ENCODE measurements at places on chromosomes 5 and 9.

- no peak for DNase-seq
Measured at GRCh38 chr9:113947941-113948340, 71.8 kb downstream of the ZNF618 start.

- no peak for DNase-seq
Measured at GRCh38 chr5:24167806-24168205, 477.0 kb downstream of the CDH10 start.

- no peak for DNase-seq
Measured at GRCh38 chr5:40270274-40270845, 409.4 kb upstream of the PTGER4 start.

- no peak for DNase-seq
Measured at GRCh38 chr9:102000956-102001355, 262.5 kb upstream of the GRIN3A start.

DNA sequence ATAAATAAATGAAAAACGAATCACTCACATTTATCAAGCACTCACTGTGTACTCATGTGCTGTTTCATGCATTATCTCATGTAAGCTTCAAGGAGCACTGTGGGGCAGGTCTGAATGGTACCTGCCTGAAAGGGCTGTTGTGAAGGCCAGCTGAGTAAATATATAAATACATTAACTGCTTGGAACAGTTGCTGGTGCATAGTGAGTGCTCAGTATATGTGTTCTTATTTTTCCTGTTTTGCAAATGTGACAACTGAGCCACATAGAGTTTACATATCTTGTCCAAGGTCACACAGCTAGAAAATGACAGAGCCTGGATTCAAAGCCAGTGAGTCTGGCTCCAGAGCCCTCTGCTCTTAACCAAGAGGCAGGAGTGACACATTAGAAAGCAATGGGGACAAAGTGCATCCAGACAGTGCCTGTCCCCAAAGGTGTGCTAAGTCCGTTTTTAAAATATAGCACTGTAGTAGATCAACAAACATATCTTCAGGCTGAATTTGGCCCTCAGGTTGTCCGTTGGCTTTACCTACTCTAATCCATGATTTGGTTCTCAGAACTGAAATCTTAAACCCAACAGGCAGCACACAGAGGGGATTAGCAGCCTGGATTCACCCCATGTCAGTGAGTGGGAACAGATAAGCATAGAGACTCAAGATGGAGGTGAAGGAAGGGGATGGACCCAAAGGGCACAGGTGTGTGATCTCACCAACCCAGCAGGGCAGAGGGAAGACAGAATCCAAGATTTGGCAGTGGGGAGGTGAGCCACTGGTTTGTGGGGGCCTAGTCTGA lies 70.8 kb downstream of the WWC1 start:
- peak; percentile 60 for DNase-seq

- DNase-seq = no peak
Measured at GRCh38 chr5:980001-980588, 28.5 kb upstream of the NKD2 start.

- no peak for DNase-seq
Measured at GRCh38 chr9:136567651-136568287, 21.9 kb upstream of the NOTCH1 start.

DNA sequence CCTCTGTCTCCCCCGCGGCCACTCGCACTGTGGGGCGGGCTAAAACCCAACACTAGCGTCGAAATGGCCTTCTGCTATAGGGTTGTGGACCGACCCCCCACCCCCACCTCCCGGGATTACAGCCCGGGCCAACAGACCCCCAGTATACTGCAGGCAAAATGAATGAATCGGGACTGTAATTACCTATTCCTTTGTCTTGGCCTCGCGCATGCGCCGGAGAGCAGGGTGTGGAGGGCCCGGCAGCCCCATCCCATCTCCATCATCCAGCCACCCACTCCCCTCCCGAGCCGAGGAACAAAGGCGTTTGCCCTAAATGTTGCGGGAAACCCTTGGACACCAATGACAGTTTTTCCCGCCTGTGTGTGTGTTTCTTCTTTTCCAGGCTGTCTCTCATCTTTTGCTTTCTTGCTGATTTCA lies 1.6 kb downstream of the BASP1 start:
- DNase-seq = no peak

- no peak for DNase-seq
Measured at GRCh38 chr9:97756991-97757390, 59.9 kb upstream of the XPA start.

GRCh38 chr5:156695774-156696173 lies 154.3 kb upstream of the PPP1R2B start:
- no peak for DNase-seq

GRCh38 chr5:150256410-150257064 lies 33.0 kb downstream of the CAMK2A start:
- no peak for DNase-seq

DNA sequence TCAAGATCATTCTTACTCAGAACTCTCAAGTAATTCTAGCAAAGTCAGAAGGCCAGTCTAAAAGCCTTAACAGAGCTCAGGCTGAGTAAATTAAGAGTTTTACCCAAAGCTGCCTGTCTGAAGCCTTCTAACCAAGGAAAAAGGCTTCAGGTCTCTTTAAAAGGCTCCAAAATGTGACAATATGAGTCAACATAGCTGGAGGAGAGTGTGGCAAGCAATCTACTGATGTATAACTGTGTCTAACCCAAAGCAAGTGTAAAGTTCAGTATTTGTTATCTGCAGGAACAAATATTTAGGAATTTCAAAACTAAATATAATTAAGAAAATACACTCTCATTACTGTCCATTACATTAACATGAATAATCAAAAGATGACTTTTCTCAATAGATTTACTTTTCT lies 11.0 kb downstream of the ZBTB5 start:
- DNase-seq = no peak

- no peak for DNase-seq
Measured at GRCh38 chr5:147177125-147177840, 57.5 kb upstream of the STK32A start.

GRCh38 chr9:76654575-76654974 lies 109.7 kb upstream of the PCA3 start:
- DNase-seq = no peak

DNA sequence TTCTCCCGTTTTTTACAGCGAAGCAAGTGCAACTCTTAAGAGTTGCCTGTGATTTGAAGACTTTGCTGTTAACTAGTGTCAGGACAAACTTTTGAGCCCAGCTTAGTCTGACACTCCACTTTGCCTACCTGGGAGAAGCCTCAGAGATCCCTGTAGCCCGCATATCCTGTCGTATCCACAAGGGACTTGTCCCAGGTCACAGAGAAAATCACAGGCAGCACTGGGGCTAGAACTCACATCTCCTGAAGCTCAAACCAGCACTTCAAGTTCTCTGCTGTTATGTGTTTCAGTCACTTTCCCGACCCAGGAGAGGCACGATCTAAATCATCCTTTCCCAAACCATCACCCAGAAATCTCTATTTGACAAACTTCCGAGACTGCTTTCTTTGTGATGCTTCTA lies 584.5 kb downstream of the ACTL7B start:
- DNase-seq = no peak

GRCh38 chr9:99294850-99295461 lies 72.9 kb downstream of the SEC61B start:
- DNase-seq = no peak

GRCh38 chr9:125556046-125556721 lies 150.8 kb downstream of the MAPKAP1 start:
- no peak for DNase-seq

DNA sequence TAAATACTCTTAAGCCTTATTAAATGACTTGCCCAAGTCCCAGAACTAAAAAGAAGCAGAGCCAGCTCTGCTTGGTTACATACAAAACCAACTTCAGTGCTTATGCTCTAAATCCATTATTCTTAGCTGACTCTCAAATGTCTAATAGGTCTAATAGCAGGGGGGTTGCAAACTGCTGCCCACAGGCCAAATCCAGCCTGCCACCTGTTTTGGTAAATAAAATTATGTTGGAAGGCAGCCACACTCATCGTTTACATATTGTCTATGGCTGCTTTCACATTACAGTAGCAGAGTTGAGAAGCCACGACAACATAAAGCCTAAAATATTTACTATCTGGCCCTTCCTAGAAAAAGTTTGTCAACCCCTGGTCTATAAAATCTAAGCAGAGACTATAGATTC lies 69.0 kb downstream of the KLHL3 start:
- DNase-seq = no peak

- no peak for DNase-seq
Measured at GRCh38 chr5:87340716-87341115, 72.0 kb downstream of the CCNH start.

- DNase-seq = no peak
Measured at GRCh38 chr9:79116709-79117108, 455.1 kb upstream of the TLE4 start.

DNA sequence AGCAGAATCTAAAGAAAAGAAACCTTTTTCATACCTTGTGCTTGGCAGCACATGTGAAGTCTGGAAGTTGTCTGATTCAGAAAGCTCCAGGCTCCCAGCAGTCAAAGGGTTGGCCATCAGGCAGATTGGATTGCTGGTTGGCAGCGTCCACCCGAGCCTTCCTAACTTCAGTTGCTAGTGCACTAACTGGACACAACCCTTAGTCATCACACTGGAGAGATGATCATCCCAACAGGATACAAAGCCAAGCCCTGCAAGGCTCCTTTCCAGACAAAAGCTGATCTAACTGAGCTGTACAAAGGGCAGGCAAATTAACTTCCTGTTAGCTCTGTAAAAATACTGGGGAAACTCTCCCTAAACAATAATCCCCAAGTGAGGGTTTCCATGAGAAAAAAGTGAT lies 185.6 kb downstream of the SNX18 start:
- no peak for DNase-seq

DNA sequence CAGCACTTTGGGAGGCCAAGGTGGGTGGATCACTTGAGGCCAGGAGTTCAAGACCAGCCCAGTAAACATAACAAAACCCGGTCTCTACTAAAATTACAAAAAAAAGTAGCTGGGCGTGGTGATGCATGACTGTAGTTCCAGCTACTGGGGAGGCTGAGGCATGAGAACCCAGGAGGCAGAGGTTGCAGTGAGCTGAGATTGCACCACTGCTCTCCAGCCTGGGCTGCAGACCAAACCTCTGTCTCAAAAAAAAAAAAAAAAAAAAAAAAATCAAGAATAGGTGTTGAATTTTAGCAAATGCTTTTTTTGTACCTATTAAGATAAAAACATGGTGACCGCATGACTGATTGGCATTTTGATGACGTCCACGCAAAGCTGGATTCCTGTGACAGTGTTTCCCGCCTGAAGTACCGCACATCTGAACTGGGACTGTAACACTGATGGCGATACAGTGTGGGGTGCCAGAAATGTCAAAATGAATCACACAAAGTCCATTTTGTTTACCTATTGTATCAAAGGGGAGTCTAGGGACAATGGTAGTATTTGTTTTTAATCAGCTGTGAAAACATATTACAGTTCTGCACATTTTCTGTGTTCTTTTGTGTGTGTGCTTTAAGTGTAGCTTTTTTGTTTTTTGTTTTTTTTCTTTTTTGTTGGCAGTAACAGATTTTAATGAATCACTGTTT lies 23.2 kb upstream of the TBC1D9B start:
- no peak for DNase-seq

DNA sequence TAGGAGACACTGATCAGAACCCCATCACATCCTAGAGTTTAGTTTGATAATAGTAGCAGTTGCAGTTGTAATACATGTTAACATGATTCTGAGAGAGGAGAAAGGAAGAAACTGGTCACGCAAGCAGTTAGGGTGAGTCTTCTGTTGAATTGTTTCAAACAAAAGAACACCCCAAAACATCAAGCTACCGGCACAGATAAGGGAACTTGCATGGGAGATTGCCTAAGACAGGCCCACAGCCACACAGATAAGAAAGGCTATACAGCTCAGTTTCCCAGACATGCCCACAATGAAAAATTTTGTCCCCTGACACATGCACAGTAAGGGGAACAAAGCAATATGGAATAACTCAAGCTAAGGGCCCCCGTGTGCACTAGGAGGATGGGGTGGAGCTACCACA lies 15.9 kb downstream of the HSPB3 start:
- no peak for DNase-seq

DNA sequence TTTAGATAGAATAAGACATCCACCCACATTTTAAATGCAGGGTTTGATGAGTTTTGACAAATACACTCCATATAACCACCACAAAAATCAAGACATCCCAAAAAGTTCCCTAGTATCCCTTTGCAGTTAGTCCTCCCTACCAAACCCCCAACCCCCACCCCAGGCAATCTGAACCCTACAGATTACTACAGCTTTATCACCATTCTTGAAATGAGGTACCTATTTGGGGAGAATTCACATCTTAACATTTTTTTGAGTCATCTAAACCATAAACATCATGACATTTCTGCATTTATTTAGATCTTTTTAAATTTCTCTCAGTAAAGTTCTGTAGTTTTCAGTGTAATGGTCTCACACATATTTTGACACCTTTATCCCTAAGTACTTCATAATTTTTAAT lies 53.9 kb downstream of the PTBP3 start:
- no peak for DNase-seq

DNA sequence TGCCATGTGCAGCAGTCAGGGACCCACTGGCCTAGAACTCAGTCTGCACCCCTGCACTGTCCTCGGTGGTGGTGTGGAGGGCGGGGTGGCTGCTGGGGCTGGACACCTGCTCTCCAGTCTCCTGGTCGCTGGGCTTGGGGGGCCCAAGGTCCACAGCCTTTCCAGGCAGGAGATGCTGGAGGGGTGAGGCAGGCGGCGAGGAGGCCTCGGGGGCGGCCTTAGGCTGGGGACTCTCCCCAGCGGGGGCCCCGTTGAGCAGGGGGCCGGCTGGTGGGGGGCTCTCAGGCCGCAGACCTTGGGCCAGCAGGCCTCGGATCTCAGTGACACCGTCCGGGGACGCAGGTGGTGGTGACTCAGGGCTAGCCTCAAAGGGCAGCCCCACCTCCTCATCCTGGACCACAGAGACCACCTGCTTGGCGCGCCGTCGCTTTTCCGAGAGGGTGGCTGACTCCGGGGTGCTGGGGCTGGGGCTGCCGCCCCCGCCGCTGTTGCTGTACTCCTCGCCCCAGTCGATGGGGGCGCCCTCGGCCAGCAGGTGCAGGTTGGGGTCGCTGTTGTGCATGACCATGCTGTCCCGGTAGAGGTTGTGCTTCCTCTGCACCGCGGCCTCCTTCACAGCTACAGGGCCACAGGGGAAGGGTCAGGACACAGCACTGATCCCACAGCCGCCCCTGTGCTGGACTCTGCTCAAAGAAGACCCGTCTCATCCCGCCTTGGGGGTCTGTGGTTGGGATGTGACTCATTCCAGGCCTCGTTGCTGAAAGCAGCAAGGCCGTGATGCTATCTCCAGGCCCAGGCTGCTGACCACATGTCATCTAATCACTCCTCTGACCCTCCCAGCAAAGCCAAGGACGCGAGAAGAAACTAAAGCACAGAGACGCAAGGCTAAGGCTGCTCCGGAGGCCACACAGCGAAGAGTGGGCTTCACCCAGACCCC lies 55.8 kb downstream of the LRSAM1 start:
- DNase-seq = no peak

GRCh38 chr5:25862276-25862675 lies 1176.1 kb downstream of the CDH9 start:
- no peak for DNase-seq

DNA sequence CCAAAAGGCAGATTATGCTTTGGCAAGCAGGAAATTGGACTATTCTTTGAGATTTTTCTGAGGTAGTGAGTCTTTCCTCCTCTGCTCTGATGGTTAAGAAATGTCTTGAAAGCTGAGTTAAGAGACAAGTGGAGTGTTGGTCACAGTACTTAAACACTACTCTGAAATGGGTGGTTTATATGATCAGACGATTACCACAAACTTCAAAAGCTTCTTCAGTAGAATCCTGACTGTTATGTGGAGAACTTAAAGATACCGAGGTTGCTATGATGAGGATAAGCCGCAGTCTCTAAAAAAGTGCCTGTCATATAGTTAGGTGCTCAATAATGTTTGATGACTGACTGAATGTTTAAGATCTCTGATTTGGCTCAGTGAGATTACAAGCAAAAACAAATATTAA lies 24.3 kb downstream of the GCNT4 start:
- DNase-seq = no peak

GRCh38 chr5:179786861-179787260 lies 6.9 kb upstream of the LTC4S start:
- DNase-seq = no peak
